ENCODE measurements at places on chromosomes 16 and 17. TPM values are rescaled to one million over a fixed set of nuclear protein-coding genes. Genes with fewer than 3 reads are reported as not detected.

CD300E gene
- total RNA-seq, result not detected

SLC5A2 gene
- total RNA-seq, result 3.5 TPM

DNA sequence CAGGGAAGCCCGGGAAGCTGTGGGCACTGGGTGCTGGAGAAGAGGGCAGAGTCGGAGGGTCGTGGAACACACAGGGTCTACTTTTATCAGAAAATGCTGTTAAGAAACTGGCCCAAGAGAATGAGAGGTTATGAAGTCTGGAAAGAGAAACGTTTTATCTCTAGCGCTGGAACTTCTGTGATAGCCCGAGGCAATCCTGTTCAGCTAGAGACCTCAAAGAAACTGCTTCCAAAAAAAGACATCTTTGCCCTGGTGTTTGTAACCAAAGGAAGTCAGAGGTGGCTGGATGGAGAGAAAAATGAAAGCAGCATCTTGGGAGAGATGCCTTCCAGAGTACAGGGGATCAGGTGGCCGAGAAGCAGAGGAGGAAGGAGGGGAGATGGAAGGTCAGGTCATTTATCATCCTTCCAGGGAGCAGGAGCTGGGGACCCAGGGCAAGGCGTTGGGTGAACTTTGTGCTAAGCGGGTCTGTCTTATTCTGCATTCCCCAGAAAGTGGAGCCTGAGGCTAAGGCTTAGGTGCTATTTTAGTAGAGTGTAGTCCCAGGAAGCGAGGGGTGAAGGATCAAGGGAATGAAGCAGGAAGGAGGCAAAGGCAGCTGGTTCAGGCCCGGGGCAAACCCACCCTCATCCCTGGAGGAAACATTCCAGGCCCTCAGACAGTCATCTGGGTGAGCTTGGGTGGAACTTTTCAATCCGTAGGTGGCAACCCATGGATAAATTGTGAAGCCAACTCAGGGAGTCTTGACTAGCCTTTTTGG lies 66.5 kb downstream of the MGAT5B start:
- DNase-seq, result no peak

RPTOR gene
- 53.9 TPM for total RNA-seq

DLX4 gene
- 0.88 TPM for total RNA-seq

- no peak for DNase-seq
Observed at GRCh38 chr16:13944816-13945215, 24.9 kb downstream of the ERCC4 start.

GRCh38 chr16:86033016-86033474 lies 134.1 kb downstream of the IRF8 start:
- no peak for DNase-seq

DNA sequence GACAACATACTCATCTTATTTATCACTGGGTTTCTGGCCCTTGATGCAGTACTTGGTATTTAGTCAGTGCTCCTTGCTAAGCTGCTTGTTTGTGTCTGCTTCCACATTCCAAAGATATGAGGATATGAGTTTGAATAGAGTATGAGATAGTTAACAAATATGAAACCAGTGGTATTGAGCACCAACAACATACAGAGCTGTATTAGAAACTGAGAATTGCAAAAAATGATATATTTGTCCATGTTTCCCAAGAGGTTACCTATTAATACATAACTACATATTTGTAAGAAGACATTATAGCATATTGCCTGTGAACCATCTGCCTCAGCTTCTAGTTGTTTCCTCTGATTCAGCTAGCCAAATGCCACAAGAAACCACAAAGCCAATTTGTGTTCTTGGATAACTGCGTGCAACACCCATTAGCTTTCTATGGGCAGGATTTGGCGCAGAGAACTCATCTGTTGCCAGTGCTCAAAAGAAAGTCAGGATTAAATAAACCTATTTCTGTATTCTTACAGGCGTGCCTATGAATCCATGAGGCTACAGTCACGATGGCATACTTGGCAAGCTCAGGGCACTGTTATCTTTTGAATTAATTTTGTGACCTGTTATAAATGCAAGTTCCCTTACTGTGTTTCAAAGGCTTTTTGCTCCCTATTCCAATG lies 194.4 kb downstream of the MAP2K6 start:
- no peak for DNase-seq

- DNase-seq, result peak; percentile 39
Observed at GRCh38 chr16:89602273-89602951, 11.0 kb upstream of the DPEP1 start.

GRCh38 chr17:82232322-82232820 lies 3.5 kb downstream of the SLC16A3 start:
- no peak for DNase-seq

ADAM11 gene
- 0.86 TPM for total RNA-seq

- no peak for DNase-seq
Observed at GRCh38 chr17:81371910-81372760, 23.1 kb upstream of the BAHCC1 start.

DNA sequence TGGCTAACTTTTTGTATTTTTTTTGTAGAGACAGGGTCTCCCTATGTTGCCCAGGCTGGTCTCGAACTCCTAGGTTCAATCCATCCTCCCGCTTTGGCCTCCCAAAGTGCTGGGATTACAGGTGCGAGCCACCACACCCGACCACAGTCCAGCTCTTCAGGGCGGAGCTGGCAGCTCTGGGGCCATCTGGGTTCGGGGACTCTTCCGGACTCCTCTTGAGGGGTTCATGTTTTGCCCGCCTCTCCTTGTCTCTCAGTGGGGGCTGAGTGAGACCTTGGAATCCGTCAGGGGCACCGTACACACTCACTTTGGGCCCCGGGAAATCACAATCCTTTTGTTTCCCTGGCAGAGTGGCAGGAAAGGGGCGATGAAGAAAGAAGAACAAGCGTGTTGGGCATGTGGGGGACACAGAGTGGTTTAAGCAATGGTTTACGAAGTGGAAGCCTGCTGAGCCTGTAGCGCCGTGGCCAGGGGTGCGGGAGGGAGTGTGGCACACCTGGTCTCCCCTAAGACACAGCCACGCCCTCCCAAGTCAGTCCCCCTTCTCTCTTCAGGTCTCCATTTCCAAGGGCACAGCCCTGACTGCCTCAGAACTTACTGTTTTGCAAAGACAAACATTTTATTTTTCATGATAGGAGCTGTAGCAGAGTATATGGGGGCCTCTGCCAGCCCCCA lies 26.1 kb downstream of the TNS4 start:
- DNase-seq, result no peak

DNA sequence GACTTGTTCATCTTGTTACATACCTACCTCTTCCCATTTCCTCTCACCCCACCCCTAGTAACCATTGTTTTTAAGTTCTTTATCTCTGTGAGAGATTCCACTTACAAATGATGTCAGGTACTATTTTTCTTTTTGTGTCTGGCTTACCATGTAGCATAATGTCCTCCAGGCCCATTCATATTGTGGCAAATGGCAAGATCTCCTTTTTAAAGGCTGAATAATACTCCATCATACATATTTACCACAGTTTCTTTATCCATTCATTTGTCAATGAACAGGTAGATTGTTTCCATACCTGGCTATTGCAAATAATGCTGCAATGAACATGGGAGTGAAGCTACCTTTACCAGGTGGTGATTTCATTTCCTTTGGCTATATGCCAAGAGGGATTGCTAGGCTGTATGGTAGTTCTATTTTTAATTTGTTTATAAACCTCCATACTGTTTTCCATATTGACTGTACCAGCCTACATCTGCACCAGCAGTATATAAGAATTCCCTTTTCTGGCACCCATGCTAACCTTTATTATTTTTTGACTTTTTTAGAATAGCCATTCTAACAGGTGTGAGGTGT lies 53.9 kb downstream of the NSRP1 start:
- DNase-seq, result no peak

- DNase-seq, result no peak
Observed at GRCh38 chr16:68147444-68147843, 62.3 kb downstream of the NFATC3 start.

TPSAB1 gene
- total RNA-seq, result not detected

GRCh38 chr16:27246439-27246838 lies 22.1 kb downstream of the NSMCE1 start:
- DNase-seq, result no peak

CHST4 gene
- total RNA-seq, result not detected

- no peak for DNase-seq
Observed at GRCh38 chr17:7806587-7806986, 27.4 kb upstream of the KDM6B start.

WFIKKN1 gene
- total RNA-seq, result 0.47 TPM

DNA sequence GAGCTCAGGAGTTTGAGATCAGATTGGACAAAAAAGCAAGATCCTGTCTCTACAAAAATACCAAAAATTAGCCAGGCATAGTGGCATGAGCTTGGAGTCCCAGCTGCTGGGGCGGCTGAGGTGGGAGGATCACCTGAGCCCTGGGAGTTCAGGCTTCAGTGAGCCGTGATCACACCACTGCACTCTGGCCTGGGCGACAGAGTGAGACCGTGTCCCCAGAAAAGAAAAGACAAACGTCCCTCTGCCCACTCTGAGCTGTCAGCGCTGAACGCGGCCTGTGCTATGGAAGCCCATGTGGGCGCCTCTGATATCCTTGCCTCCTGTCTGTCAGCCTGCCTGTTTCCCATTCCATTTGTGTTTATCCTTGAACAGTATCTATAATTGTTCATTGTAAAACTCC lies 50.7 kb downstream of the FOXK2 start:
- no peak for DNase-seq

KIF18B gene
- total RNA-seq, result not detected

CLEC19A gene
- not detected for total RNA-seq

DNA sequence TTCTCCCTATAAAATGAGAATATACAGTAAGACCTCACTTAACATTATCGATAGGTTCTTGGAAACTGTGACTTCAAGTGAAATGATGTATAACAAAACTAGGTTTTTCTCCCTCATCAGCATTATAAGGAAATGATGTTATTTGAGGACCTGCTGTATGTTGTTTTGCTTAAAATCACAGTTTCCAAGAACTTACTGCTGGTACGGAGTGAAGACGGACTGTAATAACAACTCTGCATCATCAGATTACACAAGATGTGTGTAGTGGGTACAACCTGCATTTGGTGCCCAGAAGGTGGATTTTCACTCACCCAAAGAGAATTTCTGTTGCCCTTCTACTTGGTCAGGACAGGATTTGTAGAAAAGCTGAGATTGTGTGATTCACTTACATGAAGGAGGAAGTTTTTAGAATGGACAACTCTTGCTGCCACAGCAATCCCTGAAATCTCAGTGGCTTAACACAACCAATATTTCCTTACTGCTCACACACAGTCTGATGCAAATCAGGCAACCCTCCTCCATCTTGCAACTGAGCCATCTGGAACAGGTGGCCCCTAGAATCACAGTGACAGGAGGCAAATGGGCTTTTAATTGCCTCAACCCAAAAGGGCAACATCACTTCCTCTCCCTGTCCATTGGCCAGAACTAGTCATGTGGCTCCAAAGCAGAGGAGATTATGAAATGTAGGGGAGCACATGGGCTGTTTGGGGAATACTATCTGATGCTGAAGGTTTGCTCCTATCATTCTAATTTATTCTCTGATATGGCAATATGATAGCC lies 67.6 kb upstream of the CACNG5 start:
- no peak for DNase-seq

NME3 gene
- total RNA-seq, result 79.9 TPM

GRCh38 chr17:39677542-39678339 lies 9.5 kb downstream of the PNMT start:
- DNase-seq, result no peak

DNA sequence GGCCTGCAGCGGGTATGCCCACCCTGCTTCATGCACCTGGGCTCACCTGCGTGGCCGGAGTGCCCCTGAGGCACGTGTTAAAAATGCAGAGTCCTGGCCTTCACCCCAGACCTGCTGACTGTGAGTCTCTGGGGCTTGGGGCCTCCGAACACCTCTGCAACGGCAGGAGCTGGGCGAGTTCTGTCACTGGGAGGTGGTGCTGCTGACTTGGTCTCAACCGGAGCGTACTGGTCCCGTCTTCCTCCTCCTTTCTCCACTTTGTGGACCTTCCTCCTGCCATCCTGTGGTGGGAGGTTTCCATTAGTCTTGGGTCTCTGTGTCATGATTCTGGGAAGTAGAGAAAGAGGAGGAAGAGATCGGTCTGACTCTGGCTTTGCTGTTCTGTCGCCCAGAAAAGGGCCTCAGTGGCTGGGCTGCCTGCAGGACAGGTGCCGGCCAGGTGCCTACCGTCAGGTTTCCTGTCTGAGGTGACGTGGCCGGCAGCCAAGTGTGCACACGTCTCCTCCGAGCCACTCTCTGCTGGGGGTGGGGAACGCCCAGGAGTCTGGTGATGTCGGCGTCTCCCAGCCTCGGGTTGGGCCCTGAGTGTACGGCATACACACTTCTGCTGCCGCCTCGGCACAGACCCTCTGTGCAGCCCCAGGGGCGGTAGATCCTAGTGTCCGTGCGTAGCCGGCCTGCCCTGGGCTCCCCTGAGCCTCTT lies 6.9 kb downstream of the TSC2 start:
- no peak for DNase-seq

- no peak for DNase-seq
Observed at GRCh38 chr17:65279456-65279855, 142.3 kb downstream of the RGS9 start.

DNA sequence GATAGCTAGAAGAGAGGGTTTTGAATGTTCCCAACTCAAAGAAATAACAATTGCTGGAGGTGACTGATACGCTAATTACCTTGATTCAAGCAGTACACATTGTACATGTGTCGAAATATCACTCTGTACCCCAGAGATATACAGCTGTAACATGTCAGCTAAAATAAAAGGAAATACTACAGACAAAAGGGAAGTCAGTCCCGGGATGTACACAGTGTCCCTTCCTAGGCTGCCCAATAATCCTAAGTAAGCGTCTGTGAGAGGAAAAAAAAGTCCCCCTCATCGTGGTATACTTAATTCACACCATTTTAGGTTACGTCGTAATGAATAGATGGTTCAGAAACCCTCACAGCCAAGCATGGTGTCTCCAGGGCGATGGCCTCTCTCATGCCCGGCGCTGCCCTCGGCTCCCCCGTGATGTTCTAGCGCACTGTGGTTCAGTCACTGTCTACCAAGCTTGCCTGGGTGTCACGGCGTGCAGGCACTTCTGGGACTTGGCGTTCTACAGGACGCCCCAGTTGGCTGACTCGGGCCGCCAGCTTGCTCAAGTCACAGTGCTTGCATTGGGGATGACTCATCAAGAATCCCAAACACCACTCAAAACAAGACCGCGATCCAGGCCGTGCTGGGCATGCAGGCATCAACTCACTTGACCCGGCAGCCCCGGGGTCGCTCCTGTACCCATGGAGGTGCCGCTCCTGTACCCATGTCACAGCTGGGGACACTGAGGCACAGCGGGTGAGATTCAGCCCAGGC lies 27.6 kb downstream of the CCDC40 start:
- no peak for DNase-seq

- DNase-seq, result no peak
Observed at GRCh38 chr16:66979011-66979717, 9.2 kb upstream of the CES4A start.

HCRT gene
- total RNA-seq, result not detected

GRCh38 chr16:13864689-13865088 lies 55.3 kb upstream of the ERCC4 start:
- no peak for DNase-seq

CCDC137 gene
- total RNA-seq, result 30.2 TPM

Measured in naive thymus-derived CD8-positive, alpha-beta T cell (primary cell).